ENCODE measurements at places on chromosomes 13 and 19. TPM values are rescaled to one million over a fixed set of nuclear protein-coding genes. Genes with fewer than 3 reads are reported as not detected.

TNFSF13B gene
- total RNA-seq: 7.2 TPM

CCDC159 gene
- 81.6 TPM for total RNA-seq

CNFN gene
- total RNA-seq: not detected

GNG7 gene
- 4.7 TPM for total RNA-seq

ZNF878 gene
- total RNA-seq: not detected

CNMD gene
- not detected for total RNA-seq

SHC2 gene
- total RNA-seq: 4.4 TPM

CEACAM7 gene
- total RNA-seq: not detected

- no peak for DNase-seq
Measured at GRCh38 chr19:48698046-48698445, 2.3 kb downstream of the FUT2 start.

DNA sequence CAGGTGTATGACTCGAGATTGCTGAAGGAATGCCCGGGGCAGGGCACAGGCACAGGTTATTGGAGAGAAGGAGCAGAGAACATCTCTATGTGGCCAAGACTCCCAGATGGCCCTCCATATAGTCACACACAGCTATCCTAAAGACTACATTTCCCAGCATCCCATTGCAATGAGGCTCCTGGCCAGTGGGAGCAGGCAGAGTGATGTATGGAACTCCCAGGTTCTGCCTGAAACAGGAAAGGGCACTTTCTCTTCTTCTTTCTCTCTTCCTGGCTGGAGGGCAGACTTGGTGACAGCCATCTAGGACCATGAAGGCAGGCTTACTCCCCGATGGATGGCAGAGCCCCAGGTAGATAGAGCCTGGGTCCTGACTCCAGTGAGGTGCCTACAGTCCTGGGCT, 13.5 kb downstream of the PPP1R13L start:
- no peak for DNase-seq

DNA sequence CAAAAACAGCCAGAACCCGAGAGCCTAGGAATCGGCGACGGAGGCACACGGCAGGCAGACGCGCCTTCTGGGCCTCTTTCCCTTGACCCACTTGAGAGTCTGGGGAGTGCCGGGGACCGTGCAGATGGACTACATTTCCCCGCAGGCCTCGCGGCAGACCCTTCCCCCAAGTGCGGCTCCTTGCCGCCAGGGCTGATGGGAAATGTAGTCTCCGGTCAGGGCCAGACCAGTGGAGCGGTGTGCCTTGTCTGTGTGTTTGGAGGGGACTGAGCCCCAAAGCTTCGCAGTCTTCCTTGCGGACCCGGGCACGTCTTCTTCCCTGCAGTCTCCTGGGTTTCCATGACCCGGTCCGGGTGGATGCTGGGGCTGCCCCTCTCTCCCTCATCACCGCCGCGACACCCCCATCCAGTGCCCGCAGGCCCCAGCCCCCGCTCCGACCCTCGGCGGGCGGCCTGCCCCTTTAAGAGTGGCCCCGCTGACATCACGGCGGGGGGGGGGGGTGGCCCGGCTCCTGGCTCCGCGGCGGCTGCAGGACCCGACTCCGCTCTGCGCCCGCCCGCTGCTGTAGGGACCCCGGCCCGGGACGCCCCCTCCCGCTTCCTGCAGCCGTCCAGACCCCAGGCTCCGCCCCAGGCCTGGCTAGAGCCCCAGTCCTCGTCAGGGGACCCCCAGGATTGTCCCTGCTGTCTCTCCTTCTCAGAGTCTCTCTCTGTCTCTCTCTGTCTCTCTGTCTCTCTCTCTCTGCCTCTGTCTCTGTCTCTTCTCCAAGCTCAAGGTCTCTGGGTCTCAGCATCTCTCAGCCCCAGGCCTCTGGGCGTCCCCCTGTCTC, 758 bp upstream of the CACNG7 start:
- peak; percentile 19 for DNase-seq

DNA sequence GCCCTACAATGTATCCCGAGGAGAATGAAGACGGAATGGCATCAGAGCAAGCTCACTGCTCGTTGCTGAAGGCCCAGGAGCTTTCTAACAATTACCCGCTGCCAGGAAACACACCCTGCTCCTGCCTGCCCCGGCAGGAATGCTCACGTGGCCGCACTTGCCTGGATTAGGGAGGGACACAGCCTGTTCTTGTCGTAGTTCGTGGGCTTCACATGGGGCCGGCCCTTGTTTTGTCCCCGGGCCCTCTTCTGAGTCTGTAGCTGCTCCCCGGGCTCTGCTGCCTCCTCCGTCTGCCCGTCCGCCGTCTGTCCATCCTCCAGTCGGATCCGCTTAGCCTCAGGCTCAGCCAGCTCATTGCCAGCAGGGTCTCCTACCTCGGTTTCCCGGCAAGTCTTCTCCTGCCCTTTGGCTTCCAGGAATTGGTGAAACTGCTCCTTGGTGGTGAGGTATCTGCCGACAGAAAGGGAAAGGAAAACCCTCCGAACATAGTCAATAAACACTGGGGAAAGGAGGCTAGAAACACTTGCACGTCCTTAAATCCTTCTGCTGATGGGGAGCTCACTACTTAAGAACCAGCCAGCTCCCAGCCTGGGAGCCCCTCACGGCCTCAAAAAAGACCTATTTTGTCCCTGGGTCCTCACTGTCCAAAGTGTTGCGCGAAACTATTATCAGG, 941 bp downstream of the DUS3L start:
- DNase-seq: no peak

DNA sequence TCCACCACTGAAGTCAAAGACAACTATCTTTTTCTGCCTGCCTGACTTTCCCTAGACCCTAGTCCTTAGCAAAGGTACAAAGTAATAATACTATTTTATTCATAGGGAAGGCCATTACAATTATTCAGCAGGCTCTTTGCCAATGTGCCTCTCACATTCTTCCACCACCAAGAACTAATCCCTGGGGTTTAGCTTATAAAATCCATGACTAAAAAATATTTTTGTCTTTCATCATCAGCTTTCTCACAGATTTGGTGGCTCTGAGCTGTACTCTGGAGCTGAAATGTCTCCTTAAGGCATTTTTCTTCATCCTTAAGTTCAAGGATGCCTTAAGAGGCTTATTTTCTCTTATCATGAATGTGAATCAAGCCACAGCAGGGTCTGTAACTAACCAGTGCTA, 96.1 kb downstream of the OXGR1 start:
- no peak for DNase-seq

GRCh38 chr13:109272595-109273325, 513.6 kb downstream of the IRS2 start:
- no peak for DNase-seq

- peak; percentile 51 for DNase-seq
Measured at GRCh38 chr19:584240-585001, 5.3 kb upstream of the HCN2 start.

- no peak for DNase-seq
Measured at GRCh38 chr13:111845621-111846351, 221.2 kb upstream of the SOX1 start.

DNA sequence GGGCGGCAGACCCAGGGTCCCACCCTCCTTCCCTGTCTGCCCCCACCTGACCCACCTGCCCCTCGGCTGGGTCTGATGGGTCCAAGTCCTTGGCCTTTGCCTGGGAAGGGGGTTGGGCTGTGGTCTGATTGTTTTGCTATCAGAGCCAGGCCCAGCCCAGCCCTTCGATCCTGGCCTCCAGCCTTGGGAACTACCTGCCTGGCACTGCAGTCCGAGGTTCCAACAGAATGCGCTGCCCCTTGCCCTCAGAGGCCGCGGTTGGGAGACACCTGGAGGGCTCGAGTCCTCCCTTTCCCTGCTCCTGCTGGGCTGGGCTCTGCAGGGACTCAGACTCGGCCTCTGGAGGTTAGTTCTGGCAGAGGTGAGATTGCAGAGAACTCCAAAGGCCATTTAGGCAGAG, 1.6 kb downstream of the CCL25 start:
- no peak for DNase-seq

DNA sequence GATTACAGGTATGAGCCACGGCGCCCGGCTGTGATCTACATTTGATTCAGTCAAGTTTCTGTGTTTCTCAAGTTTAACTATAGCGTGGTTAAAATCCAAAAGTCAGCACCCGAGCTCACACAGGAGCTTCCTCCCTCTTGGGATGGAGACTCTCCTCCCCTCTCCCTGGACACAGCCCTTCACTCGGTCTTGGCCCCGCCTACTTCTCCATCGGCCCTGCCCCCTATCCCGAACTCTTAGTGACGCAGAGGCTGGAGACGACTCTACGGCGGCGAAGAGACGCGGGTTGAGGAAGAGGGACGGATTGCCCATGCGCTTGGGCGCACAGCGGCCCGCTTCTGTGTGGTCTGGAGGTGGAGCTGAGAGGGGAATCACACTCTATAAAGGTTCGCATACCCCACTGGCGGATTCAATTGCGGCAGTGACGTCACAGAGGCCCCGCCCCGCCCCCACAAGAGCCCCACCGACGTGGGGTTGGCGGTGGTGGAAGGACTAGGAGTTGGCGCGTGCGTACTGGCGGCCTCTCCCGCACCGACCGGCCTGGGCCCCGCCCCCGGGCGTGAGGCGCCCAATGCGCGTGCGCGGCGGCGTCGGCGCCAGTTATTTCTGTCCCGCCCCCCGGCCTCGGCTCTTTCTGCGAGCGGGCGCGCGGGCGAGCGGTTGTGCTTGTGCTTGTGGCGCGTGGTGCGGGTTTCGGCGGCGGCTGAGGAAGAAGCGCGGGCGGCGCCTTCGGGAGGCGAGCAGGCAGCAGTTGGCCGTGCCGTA, at the start of gene TRIM28:
Gene TRIM28, plus strand, starts transcription at position 239 of the 765 bp plus-strand sequence. CDS start 694 bp downstream, outside the sequence.
- DNase-seq: peak; percentile 100

- DNase-seq: no peak
Measured at GRCh38 chr19:489418-490196, 6.7 kb upstream of the MADCAM1 start.

GRCh38 chr19:3969435-3970312, 1.2 kb downstream of the DAPK3 start:
- DNase-seq: no peak

DNA sequence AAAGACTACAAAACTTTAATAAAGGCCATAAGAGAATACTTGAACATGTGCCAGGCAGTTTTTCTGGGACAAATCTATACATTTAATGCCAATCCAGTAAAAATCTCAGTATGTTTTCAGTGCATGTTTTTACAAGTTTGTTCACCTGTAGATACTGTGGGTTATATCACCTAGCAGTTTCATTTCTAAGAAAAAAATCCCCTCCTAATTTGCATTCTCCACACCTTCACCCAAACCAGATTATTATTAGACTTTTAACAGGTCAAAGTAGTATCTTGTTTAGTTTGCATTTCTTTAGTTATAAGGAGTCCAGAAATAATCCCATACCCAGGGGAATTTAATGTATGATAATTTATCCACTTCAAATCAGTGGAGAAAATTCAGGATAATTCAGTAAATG, 17.0 kb upstream of the LPAR6 start:
- DNase-seq: no peak

- no peak for DNase-seq
Measured at GRCh38 chr13:32528358-32528757, 10.2 kb downstream of the N4BP2L2 start.

- no peak for DNase-seq
Measured at GRCh38 chr19:19461671-19462622, 53.4 kb downstream of the TSSK6 start.

- DNase-seq: no peak
Measured at GRCh38 chr19:34676697-34677385, at the start of gene SCGB2B2. SCGB2B2 (minus strand) TSS chr19:34677159; CDS start chr19:34594563, 82,596 bp downstream.

DNA sequence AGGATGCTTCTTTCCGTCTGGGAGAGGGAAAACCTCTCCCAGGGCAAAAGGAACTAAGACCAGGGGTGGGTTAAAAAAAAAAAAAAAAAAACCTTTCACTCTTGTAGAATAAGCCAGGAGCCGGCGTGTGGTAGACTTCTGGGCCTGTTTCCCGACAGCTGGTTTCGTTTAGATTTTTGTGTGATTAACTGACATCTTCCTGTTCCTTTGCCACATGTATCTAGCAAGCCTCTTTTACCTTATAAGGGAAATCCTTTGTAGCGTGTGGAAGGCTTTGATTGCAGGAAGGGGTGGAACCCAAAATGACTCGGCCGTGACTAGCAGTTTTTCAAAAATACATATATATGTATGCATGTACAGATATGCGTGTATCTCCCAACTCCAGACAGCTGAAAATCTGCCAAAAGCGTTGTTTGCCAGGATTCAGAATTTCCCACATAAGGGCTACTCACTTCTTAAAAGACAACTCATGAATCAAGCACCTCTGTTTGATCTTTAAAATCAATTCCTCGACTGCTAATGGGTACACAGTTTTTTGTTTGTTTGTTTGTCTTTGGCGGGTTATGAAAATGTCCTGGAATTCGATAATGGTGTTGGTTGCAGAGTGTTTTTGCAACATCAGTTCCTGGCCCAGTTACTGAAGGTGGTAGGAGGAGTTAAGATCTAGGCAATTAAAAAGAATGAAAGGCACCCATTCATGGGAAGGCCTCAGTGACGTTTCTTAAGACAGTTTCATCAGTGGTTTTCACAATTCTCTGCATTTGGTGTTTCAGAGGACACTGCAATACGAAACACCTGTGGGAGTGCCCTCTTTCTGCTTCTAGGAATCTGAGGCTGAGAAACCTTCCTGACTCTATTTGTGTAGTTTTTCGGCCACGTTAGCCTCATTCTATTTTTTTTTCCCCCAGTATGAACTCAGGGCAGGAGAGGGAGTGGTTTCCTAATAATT, 2.7 kb downstream of the TPM4 start:
- DNase-seq: peak; percentile 72

- peak; percentile 24 for DNase-seq
Measured at GRCh38 chr19:12052497-12053169, at the start of gene ZNF878. ZNF878 (minus strand) TSS chr19:12052961; CDS start chr19:12052801, 160 bp downstream.

- DNase-seq: no peak
Measured at GRCh38 chr13:92537471-92537870, 689.1 kb upstream of the GPC6 start.

DNA sequence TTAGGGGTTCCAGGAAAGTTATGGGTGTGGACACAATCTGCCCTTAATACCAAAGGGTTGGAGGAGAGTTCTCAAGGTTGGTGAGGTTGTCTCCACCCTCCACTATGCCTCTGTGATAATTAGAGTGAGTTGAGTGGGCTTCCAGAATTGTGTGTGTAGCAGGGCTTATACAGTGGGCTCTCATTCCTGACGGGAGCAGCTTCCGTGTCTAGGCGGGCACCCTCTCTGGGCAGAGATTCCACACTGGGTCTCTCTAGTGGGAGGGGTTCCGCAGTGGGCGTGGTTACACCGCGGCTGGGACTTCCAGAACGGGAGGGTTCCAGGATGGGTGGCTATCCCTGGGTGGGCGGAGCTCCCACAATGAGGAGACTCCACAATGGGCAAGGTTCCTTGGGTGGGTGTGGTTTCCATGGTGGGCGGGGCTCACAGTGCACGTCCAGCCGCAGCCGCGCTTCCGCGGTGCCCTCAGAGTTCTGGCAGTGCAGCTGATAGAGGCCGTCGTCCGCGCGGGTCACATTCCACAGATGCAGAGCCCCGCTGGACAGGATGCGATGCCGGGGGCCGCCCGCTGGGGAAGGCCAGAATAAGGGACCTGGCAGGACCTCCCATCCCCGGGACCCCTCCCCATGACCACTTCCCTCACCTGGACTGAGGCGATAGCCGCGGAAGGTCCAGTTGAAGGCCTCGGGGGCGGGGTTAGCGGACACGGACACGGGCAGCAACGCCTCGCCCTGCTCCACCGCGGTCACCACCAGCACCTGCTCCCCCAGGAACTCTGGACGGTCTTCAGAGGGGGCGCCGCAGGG, 8.4 kb downstream of the NPHS1 start:
- DNase-seq: no peak

All from T-cell (primary cell).